Vein endothelial cell (primary cell): ENCODE measurements at places on chromosomes 5 and 9. TPM values are rescaled to one million over a fixed set of nuclear protein-coding genes. Genes with fewer than 3 reads are reported as not detected.

Gene P4HA2
- total RNA-seq: 42.8 and 68.3 TPM in 2 replicates

Gene CDX1
- not detected in 2 replicates for total RNA-seq

Gene FIBCD1
- total RNA-seq: 0.29 TPM in 1 of 2 replicates, not detected in the other

Gene CARD6
- 35.9 and 45.8 TPM in 2 replicates for total RNA-seq

Gene ASPN
- not detected in 2 replicates for total RNA-seq

Gene GPR151
- not detected in 2 replicates for total RNA-seq

Gene CFAP77
- 0.19 and 0.65 TPM in 2 replicates for total RNA-seq

Gene HMHB1
- not detected in 2 replicates for total RNA-seq

Gene RAPGEF1
- total RNA-seq: 89.5 and 106 TPM in 2 replicates

Gene C5
- total RNA-seq: 0.65 and 0.86 TPM in 2 replicates

Gene FRRS1L
- not detected in 2 replicates for total RNA-seq

Gene CYSRT1
- 0.65 and 0.67 TPM in 2 replicates for total RNA-seq

Gene BTNL9
- 0.19 and 2.0 TPM in 2 replicates for total RNA-seq

Gene ECM2
- under 0.01 TPM in 1 of 2 replicates, not detected in the other for total RNA-seq

Gene CCDC180
- 2.2 and 2.9 TPM in 2 replicates for total RNA-seq
